Fibroblast of the conjunctiva (primary cell): ENCODE measurements at places on chromosomes 5 and 9.

DNA sequence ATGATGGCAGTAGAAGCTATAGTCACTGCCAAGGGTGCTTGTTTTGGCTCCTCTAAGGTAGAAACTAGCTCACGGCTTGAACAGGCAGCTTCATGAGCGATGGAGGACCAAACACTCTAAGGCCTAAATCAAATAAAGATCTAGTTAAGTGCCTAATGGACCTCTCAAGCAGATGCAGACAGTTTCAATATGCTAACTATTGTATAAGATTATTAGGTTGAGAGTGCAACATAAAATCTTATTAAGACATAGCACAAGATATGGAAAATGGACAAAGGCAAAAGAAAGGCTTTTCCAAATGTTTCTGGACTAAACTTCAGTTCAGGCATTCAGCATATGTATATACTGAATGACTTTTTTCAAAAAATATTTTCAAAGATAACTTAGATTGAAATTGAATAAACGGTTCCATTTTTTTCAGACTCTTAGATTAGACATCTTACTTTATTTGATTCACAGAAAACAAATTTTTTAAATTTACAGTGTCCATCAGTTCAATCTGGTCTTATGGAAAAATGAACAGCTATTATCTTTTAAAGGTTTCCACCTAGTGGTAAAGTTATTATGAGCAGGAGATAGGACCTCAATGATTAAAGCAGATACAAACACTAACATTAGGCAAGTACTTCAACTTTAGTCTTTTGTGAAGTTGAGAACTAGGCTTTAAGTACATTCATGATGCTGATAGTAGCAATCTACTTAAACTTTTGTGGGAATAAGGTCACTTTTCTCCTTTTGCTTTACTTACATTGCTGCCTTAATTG lies 1167.7 kb downstream of the MAT2B start:
- DNase-seq, result no peak

GRCh38 chr9:4056187-4056586 lies 243.7 kb downstream of the GLIS3 start:
- no peak for DNase-seq

GRCh38 chr9:68640421-68641089 lies 64.5 kb upstream of the PIP5K1B start:
- no peak for DNase-seq

GRCh38 chr5:177419046-177419445 lies 7.4 kb upstream of the GRK6 start:
- DNase-seq, result no peak

- no peak for DNase-seq
Measured at GRCh38 chr5:89535411-89535810, 652.4 kb upstream of the MEF2C start.

DNA sequence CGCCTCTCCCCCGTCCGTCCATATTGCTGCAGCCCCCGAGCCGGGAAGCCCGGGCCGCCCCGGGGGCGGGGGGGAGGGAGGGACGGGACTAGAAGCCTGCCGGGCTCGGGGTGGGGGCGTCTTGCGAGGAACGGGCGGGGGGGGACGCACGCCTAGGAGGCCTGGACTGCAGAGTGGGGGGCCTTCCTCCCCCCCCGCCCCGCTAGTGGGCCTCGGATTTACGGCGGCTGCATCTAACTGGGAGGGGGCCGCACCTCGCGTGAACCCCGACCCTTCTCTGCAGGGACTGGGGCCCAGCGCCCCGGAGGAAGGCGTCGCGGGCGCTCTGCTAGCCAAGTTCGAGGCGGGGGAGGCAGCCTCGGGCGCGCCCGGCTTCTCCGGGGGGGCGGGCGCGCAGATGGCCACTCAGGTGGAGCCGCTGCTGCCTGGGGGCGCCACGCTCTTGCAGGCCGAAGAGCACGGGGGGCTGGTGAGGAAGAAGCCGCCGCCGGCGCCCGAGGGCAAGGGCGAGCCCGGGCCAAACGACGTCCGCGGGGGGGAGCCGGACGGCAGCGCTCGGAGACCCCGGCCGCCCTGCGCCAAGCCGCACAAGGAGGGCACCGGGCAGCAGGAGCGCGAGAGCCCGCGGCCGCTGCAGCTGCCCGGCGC lies at the start of gene LARP1:
TSS of gene LARP1 (plus strand) at position 17 of the 648 bp plus-strand sequence. CDS start at position 398, 381 bp downstream.
- DNase-seq, result no peak

GRCh38 chr5:134101686-134102439 lies 12.6 kb upstream of the TCF7 start:
- DNase-seq, result no peak

DNA sequence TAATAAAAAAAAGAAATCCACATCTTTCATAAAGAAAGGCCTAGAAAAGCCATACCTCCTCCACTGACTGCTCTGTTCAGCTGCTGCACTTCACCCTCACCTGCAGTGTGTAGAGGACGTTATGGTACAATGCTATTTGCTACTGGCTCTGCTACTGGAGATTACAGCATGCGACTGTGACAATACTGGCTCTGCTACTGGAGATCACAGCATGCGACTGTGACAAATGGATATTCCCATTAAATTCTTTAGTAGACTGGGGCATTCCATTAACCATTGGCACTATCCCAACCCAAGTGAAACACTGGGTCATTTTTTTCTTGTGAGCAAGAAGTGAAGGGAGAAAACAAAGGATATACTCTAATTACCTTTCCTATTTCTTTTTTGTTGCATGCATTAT lies 1063.5 kb upstream of the DMAC1 start:
- no peak for DNase-seq

- DNase-seq, result no peak
Measured at GRCh38 chr5:57750891-57751290, 268.3 kb upstream of the ACTBL2 start.

DNA sequence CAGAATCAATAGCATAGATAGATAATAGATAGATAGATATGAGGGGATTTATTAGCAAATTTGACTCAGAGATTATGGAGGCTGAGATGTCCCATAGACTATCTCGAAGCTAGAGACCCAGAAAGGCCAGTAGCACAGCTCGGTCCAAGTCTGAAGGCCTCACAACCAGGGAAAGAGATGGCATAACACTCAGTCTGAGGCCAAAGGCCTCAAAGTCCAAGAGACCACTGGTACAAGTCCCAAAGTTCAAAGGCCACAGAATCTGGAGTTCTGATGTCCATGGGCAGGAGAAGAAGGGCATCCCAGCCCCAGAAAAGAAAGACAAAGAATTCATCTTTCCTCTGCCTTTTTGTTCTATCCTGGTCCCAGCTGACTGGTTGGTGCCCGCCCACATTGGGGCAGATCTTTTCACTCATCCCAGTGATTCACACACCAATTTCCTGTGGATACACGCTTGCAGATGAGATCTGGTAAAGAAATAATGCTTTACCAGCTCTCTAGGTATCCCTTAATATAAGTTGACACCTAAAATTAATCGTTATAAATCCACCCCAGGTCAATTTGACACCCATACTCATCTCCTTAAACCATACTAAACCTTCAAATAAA lies 127.8 kb upstream of the FBN2 start:
- no peak for DNase-seq
